ENCODE measurements at places on chromosomes 12 and 14.
A peak's percentile ranks its signal among the peaks of the same experiment; 100 is the strongest.

GRCh38 chr14:78440356-78440894 lies 270.3 kb downstream of the NRXN3 start:
- DNase-seq = no peak

- no peak for DNase-seq
Measured at GRCh38 chr12:51008329-51009055, 17.7 kb downstream of the SLC11A2 start.

GRCh38 chr14:67357969-67358354 lies 1.6 kb downstream of the ATP6V1D start:
- DNase-seq = no peak

- no peak for DNase-seq
Measured at GRCh38 chr14:101947577-101947903, 16.8 kb upstream of the DYNC1H1 start.

GRCh38 chr14:93431036-93431670 lies 414 bp downstream of the UNC79 start:
- DNase-seq = no peak

- no peak for DNase-seq
Measured at GRCh38 chr12:122740351-122740750, 9.7 kb upstream of the HCAR1 start.

DNA sequence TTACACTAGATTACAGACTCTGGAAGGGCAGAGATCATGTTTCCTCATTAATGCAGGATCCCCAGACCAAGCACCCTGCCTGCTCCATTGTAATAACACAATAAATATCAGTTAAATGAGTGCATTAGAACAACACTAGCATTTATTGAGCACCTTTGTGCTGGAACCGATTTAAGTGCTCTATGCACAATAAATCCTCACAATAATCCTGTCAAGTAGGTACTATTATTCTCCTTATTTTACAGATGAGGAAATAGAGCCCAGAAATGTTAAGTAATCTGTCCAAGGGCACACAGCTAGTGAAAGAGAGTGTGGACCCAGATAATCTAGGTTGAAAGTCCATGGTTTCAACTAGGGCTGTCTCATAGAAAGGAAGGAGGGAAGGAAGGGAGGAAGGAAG lies 69.8 kb downstream of the MAP1LC3B2 start:
- no peak for DNase-seq

DNA sequence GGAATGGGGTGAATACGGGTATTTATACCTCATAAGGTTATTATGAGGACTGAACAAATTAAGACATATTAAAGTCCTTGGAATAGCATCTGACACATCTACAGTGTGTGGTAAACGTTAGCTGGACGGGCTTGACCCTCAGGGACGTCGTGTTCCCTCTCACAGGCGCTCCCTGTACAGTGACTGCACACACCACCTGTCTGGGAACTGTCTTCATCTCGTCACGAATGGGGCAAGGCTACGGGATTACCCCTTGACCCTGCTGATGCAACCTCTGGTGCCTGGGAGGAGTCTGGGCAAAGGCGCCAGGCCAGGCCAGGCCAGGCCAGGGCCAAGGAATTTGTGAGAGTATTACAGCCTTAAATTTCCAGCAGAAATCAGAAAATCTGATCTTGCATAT lies 191.1 kb downstream of the CALM1 start:
- DNase-seq = no peak

GRCh38 chr12:12166751-12167150 lies 96.0 kb downstream of the BCL2L14 start:
- DNase-seq = no peak

DNA sequence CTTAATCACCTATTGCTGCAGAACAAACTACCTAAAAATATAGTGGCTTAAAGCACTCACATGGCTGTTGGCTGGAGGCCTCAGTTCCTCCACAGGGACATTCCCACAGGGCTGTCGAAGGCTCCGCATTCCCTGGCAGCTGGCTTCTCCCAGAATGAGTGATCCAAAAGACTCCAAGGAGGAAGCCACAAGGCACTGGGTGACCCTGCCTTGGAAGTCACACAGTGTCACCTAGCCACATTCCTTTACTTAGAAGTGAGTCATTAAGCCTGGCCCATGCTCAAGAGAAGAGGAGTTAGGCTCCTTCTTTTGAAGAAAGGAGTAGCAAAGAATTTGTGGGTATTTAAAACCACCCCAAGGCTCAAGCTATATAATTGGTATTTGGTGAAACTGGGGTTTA lies 63.9 kb upstream of the MAP1LC3B2 start:
- DNase-seq = no peak

GRCh38 chr12:108346727-108347710 lies 7.9 kb upstream of the CMKLR1 start:
- DNase-seq = no peak

DNA sequence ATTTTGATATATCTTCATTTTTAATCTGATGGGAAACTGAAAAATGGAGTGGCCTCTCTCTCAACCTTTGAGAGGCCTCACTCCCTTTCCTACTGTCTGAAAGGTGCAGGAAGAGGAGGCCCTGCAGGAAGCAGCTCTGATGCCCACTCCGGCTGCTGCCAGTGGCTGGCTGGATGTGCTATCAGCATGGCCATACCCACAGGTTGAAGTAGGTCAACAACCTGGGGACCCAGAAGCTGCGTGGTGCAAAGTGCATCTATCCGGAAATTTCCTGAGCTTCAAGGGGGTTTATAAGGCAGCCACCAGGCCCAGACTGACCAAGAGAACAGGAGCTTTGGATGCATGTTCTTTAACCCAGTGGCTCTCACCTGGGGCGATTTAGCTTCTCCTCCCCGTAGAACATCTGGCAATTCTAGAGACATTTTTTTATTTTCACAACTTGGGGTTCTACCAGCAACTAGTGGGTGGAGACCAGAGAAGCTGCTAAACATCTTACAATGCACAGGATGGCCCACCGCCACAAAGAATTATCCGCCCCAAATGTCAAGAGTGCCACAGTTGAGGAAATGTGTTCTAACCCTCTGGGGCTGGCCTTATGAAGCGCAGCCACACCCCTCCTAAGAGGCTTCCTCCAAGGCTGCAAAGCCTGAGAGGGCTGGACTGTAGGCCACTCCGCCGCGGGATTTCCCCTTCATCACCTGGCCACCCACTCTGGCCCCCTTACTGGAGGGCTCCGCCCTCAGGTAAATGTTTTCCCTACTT lies 8.2 kb upstream of the BATF start:
- DNase-seq = no peak

DNA sequence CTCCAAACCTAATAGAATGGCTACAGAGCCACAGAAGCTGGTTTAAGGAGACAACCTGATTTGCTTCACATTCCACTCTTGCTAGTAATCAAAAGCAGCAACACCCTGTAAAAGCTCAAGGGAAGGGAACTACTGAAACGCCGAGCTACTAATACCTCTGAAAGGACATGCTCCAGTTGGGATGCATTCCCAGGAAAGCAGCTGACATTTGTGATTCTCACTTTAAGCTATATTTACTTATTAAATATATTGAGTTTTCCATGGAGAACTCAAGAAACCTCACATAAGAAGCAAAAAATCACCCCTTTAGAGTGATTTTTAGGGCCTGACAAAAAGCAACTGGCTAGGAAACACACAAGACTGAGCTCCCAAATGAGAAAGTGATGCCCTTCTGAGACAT lies 1073.0 kb upstream of the FLRT2 start:
- DNase-seq = no peak

DNA sequence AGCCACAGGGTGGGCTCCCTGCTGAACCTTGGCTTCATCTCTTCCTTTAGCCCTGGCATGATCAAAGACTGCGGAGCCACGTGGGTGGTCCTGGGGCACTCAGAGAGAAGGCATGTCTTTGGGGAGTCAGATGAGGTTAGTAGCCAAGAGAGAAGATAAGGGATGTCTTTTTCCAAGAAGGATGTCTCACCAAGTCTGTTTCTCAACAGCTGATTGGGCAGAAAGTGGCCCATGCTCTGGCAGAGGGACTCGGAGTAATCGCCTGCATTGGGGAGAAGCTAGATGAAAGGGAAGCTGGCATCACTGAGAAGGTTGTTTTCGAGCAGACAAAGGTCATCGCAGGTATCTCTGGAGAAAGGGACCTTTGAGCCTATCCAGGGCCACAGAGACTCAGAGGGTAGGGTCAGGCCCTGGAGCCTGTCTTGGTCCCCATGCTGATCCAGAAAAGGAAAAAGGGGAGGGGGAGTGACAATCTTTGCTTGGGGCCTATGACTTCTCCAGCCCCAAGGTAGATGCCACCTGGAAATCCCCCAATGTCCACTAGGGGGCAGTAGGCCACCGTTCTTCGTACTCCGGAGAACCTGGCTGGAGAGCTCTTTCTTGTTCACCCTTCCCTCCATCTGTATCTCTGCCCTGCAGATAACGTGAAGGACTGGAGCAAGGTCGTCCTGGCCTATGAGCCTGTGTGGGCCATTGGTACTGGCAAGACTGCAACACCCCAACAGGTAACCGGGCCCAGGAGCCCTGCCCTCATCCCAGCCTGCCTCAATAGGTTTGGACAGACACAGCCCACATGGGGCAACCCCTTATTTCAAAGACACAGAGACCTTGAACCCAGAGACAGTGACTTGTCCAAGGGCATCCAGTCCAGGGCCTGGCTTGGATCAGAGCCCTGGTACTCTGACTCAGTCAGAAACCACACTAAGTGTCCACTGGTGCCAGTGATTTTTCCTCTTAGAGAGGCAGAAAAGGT lies 2.0 kb downstream of the TPI1 start:
- DNase-seq = peak; percentile 81

DNA sequence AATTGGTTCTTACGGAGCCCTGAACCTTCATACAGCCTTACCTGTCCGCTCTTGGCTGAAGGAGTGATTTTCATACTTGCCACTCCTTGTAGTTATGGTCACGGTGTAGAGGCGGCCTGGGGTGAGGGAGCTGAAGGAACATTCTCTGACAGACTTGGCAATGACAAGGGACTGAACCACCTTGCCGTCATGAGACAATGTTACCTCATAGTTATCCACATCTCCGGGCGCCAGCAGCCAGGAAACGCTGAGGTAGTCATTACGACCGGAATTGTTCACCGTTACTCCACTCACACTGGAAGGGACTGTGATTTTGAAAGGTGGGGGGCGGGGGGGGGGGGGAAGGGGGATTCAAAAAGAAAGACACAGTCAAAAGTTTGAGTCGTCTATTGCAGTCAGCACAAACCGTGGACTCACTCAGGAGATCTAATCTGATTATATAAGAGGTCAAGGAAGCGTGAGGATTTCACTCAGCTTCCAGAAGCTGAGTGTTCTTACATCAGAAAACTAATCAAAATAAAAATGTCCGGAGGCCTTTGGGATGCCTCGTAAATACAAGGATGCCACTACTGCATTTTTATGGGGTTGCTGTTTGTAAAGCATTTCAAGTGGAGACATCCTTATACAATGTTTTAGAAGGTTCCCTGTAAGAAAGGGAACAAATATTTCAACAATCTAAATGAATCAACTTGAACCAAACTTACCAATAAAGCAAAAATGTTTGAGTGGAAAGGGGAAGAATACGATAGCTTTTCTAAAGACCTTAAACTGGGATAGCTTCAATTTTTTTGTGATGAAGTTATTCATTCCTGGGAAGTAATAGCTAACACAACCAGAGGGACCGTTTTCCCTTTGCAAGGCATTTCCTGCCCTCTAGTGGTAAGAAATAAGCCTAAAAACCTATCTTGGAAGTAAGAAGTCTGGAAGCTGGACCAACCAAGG lies 60.6 kb downstream of the PTPRB start:
- DNase-seq = no peak

GRCh38 chr14:68733086-68733914 lies 59.6 kb downstream of the ZFP36L1 start:
- DNase-seq = no peak

GRCh38 chr12:95141310-95141709 lies 67.9 kb upstream of the NR2C1 start:
- no peak for DNase-seq

DNA sequence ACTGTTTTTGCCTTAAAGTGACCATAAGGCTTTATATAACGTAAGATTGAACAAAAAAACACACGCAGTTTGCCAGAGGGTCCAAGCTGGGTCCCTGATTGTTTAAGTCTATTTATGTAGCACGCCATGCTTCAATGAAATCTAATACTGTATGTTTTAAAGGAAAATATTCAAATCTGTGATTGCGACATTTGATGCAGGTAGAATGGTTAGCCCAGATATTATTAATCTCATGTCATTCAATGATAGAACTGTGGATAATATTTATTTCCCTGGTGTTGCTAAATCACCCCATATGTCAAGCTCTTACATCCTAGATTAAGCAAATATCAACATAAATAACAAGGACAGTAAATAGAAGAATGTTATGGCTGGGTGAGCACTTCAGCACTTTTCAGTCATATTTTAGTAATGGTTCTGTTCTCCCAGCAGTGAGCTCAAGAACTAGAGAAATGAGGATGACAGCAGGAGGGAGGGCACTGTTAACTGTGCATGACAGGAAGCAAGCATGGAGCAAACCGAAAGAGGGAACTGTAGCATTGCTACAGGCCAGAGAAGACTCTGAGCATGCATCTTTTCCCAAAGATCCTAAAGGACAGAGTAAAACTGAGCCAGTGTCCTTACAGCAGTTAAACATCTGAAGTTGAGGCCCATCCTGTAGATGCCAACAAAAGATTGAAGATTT lies 465.7 kb upstream of the MGAT4C start:
- no peak for DNase-seq

- no peak for DNase-seq
Measured at GRCh38 chr14:100042286-100042685, 22.9 kb upstream of the EVL start.

DNA sequence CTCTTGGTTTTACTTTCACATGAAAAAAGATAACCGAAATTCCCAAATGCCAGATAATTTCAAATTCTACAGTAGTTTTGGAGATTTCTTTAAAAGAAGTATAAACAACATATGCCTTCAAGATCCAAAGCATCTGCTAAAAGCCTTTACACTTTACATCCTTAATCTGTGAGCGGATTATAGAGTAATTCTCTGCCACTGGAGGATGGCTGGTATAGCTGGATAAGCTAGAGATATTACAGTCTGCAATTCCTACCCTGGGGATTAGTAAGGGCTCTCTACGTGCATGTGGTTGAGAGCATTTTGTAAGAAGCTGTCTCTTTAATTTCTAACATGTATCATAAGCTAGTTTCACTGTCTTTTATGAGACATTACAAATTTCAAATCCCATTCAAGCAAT lies 240.3 kb upstream of the HMGA2 start:
- DNase-seq = no peak

DNA sequence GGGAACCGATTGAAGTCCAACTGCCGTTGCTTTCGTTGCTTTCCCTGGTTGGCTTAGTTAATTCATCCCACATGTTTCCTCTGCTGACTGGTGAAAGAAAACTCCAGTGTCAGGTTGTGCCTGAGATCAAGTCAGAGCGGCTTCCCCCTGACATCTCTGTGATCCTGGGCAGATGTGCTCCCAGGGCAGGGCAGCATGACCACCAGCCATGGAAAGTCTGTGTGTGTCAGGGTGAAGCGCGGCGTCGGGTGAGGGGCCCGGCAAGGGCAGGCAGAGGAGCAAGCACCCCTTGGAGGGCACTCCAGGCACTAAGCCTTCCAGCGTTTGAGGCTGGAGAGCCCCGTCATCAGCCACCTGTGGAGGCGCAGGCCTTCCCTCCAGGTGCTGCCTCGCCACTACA lies 54.5 kb upstream of the IGF1 start:
- no peak for DNase-seq

- no peak for DNase-seq
Measured at GRCh38 chr12:27817766-27818165, 37.7 kb upstream of the MANSC4 start.

GRCh38 chr14:90615517-90616060 lies 200.6 kb downstream of the TTC7B start:
- no peak for DNase-seq

GRCh38 chr12:70031046-70031445 lies 206.0 kb downstream of the MYRFL start:
- no peak for DNase-seq
